Renal pelvis (tissue), 12 donors: ENCODE measurements at places on chromosomes 4 and X. TPM values are rescaled to one million over a fixed set of nuclear protein-coding genes. Genes with fewer than 3 reads are reported as not detected.

GRCh38 chr4:177489471-177490246 lies 47.4 kb upstream of the AGA start:
- DNase-seq = no peak

DNA sequence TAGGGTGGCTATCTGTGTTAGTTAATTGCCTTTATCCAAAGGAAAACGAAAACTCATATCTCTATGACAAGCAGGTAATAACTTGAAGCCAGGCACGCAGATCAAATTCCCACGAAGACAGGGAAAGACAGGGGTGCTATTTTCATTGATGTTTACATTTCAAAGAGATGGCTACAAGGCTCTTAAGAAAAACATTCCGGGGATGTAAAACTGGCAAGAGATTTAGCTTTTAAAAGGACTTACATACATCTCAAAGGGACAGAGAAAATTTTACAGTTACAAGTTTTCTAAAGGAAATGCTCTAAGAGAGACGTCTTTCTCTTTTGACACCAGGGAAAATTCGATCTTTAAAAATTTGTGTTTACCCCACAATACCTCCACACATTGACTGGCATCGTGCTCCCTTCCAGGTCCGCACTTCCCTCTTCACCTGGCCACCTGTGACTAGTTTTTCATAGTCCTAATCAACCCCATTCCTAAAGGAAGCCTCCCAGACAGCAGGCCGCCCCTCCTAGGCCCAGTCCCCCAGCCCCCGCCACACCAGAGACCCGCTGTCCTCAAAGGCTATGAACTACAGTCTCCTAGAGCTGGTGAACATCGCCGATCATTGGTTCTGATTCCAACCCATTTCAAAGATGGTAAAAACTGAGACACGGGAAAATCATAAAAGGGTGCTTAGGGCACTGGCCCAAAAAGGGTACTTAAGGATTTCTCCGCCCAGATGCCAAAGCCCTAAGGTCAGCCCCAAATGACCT lies 649 bp upstream of the ARAF start:
- no peak for DNase-seq

DNA sequence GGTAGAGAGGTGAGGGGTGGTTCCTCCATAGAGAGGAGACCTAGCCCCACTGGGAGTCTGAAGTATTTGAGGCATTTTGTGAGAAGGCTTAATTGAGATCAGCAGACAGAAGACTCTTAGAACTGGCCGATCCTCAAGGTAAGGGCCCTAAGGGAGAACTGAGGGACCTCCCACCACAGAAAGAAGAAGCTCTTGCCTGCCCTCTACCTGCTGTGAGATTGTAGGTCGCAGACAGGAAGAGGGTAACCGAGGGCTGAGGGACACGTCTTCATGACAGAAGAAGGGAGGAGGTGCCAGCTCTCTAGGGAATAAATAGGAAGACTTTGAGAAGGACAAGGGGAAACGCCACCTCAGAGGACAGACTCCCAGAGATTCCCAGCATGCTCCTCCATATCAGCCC lies 24.1 kb upstream of the MAGEC1 start:
- no peak for DNase-seq

The C4orf51 gene
- not detected for polyA plus RNA-seq

The BEX1 gene
- polyA plus RNA-seq = 63.4 TPM

The ARX gene
- not detected for polyA plus RNA-seq
